RCC 7860 (cell line): ENCODE measurements at places on chromosomes 7 and 10.

GRCh38 chr7:158705234-158705850, 738 bp upstream of the NCAPG2 start:
- DNase-seq: no peak

GRCh38 chr7:2807845-2808772, 36.0 kb downstream of the GNA12 start:
- DNase-seq: no peak

GRCh38 chr10:78768041-78768835, 300.5 kb upstream of the ZMIZ1 start:
- DNase-seq: no peak

- no peak for DNase-seq
Observed at GRCh38 chr7:27235387-27236311, 7.0 kb upstream of the EVX1 start.

DNA sequence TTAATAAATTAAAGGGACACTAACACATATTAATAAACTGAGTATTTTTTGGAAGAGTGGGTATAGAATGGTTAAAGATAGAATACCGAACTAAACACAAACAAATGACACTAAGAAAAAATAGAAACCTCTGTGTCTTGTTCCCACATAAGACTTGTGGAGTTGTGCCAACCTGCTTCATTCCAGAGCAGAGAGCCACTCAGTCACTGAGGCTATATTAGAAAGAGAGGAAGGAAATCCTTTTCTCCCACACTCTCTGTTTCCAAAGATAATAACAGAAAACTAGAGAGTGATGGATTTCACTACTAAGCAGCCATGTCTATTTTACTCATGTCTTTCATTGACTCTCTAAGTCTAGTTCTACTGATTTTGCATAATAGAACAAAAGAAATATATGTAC, 26.0 kb downstream of the CTNNA3 start:
- DNase-seq: no peak

- no peak for DNase-seq
Observed at GRCh38 chr7:157009170-157009777, 1.2 kb downstream of the MNX1 start.

DNA sequence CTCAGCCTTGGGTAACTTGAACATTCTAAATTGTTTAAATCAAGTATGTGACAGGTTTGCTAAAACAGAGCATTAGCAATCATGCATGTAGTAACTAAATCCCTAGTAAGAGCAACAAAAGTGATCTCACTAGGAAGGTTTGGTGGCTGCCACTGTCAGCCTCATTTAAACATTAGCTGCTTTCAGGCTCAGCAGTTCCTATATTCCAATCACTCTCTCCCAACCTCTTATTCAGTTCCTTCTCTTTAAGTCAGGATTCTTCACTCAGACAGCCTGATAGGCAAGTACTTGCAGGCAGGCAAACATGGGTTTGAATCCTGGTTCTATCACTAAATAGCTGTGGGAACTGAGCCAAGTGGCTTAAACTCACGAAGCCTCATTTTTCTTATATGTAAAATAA, 3.6 kb downstream of the CREB3L2 start:
- no peak for DNase-seq

DNA sequence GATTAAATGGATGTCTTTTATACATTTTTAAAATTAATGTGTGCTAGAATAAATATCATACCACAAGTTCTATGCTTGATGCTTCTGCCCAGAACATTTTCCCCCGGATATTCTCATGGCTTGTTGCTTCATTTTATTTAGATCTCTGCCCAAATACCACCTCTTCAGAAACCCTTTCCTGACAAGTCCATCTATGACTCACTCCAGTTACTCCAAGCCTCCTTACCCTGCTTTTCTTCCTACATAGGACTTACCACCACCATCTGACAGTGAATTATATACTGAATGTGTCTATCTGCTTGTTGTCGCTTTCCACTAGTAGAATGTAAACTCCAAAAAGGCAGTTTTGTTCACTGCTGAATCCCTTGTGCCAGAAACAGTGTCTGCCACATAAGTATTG, 19.1 kb upstream of the ERVW-1 start:
- no peak for DNase-seq

GRCh38 chr10:89255793-89256192, 4.2 kb upstream of the LIPA start:
- no peak for DNase-seq

DNA sequence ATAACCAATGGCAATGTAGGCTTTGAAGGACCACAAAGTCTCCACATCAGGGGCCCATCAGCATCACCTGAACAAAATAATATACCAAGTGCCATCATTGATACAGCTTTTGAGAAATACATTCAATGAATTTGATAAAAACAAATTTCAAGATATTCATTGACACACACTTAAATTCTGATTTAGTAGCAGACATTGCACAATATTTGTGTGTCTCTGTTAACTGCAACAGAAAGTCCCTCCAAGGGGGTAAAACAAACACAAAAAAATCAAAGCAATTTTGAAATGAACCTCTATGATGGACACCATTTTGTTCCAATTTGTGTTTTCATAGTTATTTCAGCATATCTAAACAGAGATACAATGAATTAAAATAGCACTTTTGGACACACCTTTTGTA, 86.8 kb upstream of the RSU1 start:
- DNase-seq: no peak

GRCh38 chr7:36153571-36154097, 580 bp downstream of the EEPD1 start:
- no peak for DNase-seq

- no peak for DNase-seq
Observed at GRCh38 chr10:23448323-23448722, 9.4 kb downstream of the OTUD1 start.

- DNase-seq: no peak
Observed at GRCh38 chr10:125165584-125166573, 5.5 kb upstream of the CTBP2 start.
